Stimulated activated naive CD4-positive, alpha-beta T cell treated with Interleukin-2 at 50 U/mL for 16 hours (primary cell): ENCODE measurements at places on chromosomes 13 and 19.

- DNase-seq: no peak
Observed at GRCh38 chr13:112136095-112136494, 69.1 kb downstream of the SOX1 start.

DNA sequence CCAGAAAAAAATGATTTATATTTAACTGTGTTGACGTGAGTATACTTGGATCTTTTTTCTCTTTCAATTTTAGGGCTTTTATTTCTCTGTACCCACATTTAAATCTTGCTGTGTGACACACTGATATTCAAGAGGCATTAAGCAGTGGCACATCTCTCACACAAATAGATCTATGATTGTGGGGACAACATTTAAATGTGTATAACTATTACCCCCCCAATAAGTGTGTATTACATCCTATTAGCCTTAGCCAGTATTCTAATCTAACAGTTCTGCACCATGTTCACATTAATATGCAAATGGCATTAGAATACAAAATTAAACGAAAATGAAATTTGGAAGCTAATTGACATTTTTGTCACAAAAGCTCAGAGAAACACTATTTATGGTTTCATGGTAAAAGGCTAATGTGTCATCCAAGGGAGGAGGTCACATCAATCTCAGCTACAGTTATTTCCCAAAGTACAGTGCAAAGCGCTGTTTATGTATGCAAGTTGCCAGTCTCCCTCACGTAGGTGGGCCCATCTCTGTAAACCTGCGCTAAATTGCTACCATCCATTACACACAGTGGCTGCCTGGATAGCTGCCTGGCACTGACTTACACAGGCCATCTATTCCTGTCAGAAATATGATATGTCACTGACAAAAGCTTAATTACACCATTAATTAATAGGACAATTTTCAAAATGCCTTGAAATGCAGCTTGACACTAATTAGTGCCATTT lies 984.7 kb upstream of the PCDH9 start:
- DNase-seq: no peak

DNA sequence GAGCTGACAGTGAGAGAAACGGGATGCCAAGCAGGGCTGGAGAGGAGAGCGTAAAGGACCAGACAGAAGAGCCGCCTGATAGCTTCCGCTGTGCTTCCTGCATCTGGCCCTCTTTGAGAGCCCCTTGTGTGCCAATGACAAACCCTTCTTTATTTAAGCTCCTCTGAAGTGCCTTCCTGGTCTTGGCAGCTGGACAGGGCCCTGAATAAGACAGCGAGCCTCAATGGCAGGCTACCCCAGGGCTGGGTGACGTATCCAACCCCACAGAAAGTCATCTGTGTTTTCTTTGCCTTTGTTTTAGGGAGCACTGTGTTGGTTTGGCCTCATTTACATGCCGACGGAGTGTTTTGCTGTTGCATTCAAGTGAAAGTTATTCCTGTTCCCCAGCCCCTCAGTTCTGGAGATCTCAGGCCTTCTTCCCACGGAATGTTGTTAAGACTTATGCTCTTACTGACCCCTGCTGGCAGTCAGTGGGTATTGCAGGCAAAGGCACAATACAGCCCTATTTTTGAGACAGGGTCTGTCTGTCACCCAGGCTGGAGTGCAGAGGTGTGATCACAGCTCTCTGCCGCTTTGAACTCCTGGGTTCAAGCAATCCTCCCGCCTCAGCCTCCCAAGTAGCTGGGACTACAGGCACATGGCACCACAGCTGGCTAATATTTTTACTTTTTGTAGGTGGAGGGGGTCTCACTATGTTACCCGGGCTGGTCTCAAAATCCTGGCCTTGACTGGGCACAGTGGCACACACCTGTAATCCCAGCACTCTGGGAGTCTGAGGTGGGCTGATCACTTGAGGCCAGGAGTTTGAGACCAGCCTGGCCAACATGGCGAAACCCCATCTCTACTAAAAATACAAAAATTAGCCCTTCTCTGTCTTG lies 16.8 kb downstream of the CCL25 start:
- DNase-seq: no peak

DNA sequence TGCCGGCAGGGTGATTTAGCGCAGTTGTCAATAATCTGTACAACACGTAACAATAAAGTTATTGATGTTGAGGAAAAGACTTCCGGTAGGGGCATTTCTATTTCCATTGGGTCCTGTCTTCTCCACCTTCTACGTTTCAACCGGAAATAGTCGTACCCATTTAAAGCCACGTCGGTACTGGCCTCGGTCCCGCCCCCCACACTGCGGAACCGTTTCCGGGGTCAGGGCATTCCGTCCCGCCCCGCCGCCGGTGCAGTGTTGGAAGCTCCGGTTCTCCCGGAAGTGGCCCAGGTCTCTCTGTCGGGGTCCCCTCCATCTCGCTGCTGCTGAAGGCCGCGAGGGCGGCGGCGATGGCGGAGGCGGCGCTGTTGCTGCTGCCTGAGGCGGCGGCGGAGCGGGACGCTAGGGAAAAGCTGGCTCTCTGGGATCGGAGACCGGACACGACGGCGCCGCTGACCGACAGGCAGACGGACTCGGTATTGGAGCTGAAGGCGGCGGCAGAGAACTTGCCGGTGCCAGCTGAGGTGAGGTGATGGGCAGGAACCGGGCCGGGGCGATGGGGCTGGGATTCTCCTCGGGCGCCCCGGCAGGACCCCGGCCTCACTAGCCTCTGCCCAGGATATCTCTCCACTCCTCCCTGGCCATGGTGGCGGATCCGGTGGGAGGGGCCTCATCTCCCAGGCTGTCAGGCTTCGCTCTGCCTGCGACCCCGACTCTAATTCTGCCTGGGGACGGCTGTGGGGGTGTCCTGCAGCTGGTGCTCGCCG lies at the start of gene COG3:
TSS of gene COG3 (plus strand) at position 253 of the 767 bp plus-strand sequence. CDS start at position 351, 98 bp downstream.
- DNase-seq: peak; percentile 95

GRCh38 chr13:106156468-106156867 lies 379.0 kb downstream of the EFNB2 start:
- no peak for DNase-seq

DNA sequence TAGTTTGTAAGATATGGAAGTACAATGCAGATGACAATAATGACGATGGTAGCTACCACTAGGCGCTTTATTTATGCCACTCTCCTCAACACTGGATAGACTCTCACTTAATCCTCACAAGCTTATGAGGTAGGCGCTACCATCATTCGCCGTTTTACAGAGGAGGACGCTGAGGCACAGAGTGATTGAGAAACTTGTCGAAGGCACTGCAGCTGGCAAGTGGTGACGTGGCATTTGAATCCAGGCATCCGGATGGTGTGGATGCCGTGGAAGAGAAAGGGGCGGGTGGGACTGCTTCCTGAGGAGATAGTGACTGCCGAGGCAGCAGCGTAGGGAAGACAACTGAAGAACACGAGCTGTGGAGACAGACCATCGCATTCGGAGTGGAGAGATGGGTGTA lies 1.3 kb upstream of the RPS9 start:
- no peak for DNase-seq

GRCh38 chr13:45361596-45362206 lies 20.7 kb upstream of the TPT1 start:
- DNase-seq: no peak

- DNase-seq: no peak
Observed at GRCh38 chr19:4185413-4186086, 3.1 kb downstream of the ANKRD24 start.

GRCh38 chr19:4208385-4209094 lies 20.8 kb upstream of the EBI3 start:
- DNase-seq: no peak

DNA sequence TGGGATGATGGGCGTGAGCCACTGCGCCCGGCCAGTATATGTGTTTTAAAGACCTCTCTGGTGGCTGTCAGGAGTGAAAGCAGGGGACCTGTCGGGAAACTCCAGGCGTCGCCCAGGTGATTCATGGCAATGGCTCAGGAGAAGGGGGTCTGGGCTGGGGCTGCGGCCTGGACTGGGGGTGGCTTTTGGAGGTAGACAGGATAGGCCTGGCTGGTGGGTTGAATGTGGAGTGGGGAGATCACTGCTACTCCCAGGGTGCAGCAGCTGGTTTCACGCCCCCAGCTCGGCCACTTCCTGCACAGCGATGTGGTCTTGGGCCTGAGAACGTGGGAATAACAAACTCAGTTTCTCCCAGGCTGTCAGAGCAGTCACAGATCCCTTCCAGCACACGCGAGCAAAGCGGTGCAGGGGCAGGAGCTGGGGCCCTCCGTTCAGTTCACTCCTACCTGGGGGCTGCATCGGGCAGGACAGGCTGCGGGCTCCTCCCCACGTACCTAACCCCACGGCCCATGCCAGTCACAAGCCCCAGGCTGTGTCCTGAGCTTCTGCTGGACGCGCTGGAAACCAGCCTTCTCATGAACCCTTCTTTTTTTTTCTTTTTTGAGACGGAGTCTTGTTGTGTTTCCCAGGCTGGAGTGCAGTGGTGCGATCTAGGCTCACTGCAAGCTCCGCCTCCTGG lies 18.9 kb downstream of the KDM4B start:
- DNase-seq: no peak

GRCh38 chr19:52170863-52171320 lies 529 bp downstream of the ZNF836 start:
- no peak for DNase-seq
